ENCODE measurements at places on chromosomes 12 and 14. TPM values are rescaled to one million over a fixed set of nuclear protein-coding genes. Genes with fewer than 3 reads are reported as not detected.

- DNase-seq = no peak
Measured at GRCh38 chr14:35867280-35867629, 41.1 kb downstream of the BRMS1L start.

DNA sequence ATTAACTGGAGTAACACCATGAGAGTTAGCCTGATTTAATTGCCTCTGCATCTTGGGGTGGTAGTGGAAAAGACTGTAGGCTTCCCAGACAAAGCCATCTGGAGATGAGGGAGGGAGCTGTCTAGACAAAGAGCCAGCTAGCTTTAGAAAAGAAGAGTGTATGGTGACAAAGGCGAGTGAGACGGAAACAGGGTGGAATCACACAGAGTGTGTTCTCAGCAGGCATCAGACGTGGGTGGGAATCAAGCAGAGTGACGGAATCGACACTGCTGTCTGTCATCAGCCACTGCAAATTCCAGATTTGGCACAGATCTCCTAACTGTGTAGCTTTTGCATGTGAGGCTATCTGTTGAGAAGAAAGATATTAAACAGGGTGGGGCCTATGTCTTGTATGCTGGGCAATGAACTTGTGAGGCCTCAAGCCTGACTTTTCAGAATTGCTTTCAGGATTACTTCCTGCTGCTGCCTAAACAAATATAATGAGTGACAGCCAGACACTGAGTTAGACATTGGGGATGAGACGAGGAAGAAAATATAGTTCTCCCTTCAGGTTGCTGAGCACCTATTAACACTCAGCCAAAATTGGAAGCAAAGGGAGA lies 236.5 kb upstream of the GRIP1 start:
- no peak for DNase-seq

DNA sequence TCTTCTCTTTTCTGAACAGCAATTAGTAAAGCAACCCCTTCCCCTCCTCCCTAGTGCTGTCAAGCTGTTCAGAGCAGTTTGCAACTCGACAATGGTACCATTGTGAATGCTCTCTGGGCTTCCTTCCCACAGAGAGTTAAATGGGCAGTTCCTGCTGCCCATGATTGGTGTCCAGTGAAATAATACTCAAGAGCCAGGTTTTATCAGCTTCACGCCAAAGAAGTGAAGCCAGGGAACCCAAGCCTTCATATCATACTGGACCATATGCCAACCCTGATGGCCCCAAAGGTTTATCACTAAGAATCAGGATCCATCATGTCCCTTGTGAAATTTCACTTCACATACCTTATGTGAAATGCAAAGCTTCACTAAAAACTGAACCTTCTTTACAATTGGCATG lies 24.7 kb downstream of the INSM2 start:
- DNase-seq = no peak

DNA sequence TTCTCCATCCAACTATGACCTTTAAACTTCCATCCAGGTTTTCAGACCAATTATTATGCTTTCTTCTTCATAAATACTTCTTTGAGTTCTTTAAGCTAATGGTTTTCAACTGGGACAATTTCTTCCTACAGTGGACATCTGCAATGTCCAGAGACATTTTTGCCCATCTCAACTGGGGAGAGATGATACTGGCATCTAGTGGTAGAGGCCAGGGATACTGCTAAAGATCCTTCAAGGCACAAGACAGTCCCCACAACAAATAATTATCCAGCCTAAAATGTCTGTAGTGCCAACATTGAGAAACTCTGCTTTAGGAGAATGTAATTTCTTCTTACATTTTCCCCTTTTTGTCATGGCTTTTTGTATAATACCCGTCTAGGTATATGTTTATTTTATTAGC lies 10.6 kb downstream of the TRHDE start:
- DNase-seq = no peak

DNA sequence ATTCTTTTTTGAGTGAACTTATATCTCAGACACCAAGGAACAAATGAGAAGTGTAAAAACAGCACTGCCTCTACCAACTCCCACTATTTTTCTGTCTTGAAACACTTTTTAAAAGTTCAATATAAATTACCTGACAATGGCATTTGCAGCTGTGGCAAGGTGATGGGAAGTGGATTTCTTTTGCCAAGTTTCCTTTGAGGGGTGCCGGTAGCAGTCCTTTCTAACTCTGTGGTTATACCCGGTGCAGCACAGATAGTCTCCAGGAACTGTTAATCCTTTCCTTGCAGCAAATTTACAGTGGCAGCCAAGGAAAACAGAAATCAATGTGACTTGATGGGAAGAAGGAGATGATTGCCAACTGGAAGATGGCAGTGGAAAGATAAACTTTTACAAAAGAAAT lies 243.7 kb downstream of the BCAT1 start:
- no peak for DNase-seq

GRCh38 chr12:32455607-32456071 lies 56.3 kb downstream of the FGD4 start:
- DNase-seq = peak; percentile 22

DNA sequence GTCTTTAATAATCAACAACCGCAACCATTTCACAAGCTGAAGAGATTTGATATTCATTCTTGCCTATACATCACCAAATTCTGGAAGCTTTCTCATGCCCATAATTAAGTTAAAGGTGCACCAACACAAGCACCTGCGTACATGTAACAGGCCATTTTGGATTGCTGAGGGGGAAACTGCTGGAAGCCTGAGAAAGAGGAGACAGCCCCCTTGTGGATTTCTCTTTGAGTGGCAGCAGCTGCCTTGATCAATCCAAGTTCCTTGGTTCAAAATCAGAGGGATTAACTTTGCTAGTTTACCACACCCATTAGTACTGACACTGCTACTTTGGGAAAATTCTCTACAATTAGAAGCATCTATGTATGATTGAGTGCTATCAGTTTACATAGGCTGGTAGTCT lies 321.1 kb downstream of the NOVA1 start:
- DNase-seq = no peak

- no peak for DNase-seq
Measured at GRCh38 chr12:121358073-121358472, 5.9 kb upstream of the ANAPC5 start.

DNA sequence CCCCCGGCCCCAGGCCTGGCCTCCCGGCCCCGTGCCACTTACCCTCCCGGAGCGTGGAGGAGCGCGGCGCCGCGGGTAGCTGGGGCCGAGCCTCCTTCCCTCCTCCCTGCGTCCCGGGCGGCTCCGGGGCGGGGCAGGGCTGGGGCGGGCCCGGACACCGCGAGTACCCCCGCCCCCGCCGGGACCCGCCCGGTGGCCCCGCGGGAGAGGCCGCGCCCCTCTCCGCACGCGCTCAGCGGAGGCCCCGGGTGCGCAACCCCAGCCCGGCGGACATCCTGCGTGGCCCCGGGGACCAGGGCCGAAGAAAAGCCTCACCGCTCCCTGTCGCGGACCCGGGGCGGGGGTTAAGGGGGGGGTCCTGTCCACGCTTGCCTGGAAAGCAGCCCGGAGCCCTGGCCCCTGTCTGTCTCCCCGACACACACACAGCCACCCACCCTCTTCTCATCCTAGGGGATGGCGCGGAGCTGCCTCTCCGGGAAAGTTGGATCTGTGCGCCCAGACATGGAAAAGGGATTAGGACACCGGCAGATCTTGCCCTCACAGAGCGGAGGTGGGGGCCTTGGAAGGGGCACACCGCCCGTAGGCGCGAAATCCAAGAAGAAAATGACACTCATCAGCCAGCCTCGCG lies at the start of gene SYNE3:
SYNE3 (minus strand) TSS at position 97 of the 628 bp plus-strand sequence. CDS start 40,829 bp downstream, outside the sequence.
- peak; percentile 68 for DNase-seq

DNA sequence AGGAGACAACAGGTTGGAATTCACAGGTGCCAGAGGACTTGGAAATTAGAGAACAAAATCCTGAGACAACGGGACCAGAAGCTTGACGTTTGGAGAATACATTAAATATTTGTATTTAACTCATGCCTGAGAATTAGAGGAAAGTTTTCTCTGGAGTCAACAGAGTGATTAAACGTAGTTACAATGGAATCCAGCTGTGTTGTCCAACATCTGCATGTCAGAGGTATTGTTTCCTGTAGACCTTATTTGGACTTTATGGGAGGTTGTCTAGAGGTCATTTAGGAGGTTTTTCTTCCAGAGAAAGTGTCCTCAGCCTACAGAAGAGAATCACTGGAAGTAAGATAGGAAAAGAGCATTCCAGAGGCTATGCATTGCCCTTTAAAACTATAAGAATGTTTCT lies 45.1 kb upstream of the RERGL start:
- DNase-seq = no peak

RERGL gene
- total RNA-seq = not detected

OAS2 gene
- total RNA-seq = 104 TPM

Measured in activated CD8-positive, alpha-beta T cell treated with anti-CD3 and anti-CD28 coated beads for 36 hours (primary cell).